ENCODE measurements at places on chromosomes 5 and 9.
A peak's percentile ranks its signal among the peaks of the same experiment; 100 is the strongest.

DNA sequence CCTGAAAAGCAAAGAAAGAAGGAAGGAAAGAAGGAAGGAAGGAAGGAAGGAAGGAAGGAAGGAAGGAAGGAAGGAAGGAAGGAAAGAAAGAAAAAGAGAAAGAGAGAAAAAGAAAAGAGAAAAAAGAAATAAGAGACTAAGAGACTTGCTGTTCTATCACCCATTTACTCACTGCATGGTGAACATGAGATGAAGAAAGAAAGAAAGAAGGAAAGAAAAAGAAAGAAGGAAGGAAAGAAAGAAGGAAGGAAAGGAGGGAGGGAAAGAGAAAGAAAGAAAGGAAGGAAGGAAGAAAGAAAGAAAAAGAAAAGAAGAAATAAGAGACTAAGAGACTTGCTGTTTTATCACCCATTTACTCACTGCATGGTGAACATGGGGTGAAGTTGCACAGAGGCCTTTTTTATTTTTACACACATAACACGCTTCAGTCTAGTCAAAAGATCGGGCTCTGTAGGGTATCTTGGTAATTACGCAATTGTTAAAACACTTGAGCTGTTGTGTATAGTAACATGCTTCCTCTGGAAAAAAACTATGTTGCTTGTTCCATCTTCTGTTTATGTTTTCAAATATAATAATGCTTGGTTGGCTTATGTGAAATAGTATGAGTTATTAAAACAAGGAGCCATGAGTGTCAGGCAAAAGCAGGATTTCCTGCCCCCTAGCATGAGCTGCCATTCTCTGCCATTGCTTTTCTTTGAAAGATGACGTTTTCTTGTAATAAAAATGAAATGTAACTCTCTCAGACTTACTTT is 119.3 kb upstream of the ZNF608 start:
- peak; percentile 26 for DNase-seq

DNA sequence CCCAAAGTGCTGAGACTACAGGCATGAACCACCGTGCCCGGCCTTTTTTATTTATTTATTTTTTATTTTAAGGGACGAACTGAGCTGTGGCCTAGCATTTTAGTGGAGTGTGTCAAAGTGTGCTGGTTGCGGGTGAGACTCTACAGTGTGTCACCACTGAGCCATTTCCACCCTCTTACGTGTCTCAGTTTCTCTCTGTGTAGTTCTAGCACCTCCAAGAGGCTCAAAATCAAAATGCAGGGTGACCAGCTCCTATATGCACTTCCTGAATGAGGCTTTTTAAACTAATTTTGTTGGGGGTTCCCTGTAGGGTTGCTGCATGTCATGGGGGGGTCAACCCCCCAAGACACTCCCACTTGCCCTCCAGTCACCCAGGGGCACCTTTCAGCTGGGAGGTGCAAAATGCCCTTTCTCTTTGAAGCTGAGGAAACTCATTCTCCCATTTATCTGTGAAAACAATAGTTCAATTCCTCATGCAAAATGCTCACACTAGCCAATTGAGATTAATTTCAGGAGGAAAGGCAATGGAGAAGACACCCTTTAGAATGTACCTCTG is 69.3 kb downstream of the COL15A1 start:
- no peak for DNase-seq

DNA sequence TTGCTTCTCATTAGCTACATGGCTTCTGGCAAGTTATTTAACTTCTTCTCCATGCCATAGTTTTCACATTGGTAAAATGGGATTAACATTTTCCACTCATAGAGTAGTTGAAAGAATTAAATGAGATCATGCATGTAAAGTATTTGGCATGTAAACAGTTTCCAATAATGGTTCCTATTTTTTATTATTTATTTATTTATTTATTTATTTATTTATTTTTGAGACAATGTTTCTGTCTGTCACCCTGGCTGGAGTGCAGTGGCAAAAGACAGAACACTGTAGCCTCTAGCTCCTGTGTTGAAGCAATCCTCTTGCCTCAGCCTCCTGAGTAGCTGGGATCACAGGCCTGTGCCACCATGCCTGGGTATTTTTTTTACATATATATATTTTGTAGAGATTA is 117.7 kb downstream of the DOCK2 start:
- no peak for DNase-seq

DNA sequence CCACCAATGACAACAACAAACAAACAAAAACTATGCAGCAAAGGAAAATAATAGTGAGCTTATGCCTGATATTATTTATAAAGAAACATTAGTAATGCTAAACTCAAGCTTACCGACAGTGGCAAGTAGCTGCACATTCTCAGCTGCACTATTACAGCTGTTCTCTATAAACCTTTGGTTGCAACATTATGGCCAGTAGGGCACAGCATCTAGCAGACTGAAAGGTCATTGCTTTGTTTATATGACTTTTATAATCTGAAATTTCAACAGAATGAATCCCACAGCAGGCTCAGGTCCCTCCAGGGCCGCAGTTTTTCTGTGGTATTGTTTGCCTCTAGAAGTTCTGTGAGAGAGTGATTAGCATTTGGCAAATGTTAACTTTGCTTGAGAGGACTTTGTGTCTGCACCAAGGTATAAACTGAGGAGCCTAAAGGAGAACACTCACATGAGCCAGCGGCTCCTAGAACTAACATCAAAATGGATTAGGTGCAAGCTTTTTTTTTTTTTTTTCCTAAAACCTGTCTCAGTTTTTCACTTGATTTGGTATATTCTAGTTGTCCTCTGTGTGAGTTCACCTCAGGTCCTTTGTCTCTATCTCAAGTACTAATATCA is 58.3 kb downstream of the IZUMO3 start:
- no peak for DNase-seq

DNA sequence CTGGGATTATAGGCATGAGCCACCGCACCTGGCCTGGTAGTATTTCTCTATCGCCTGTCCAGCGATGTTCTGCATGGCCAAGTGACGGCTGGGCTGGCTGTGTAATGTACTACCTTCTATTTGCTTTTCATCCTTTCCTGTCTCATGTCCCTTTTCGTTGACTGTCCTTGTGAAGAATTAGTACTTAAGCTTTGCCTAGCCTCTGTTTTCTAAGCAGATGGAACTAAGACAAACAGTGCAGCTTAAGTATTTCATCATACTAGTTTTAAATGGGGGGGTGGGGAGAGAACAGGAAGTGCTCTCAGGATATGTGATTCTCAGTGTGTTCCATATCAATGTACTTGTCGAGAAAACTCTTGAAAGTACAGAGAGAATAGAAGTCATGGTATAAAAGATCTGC is 31.7 kb upstream of the CCL21 start:
- peak; percentile 16 for DNase-seq

- peak; percentile 85 for DNase-seq
Measured at GRCh38 chr5:150227606-150228273, 37.9 kb downstream of the SLC6A7 start.

GRCh38 chr9:82495884-82496777 is 507.6 kb downstream of the SPATA31D1 start:
- no peak for DNase-seq

DNA sequence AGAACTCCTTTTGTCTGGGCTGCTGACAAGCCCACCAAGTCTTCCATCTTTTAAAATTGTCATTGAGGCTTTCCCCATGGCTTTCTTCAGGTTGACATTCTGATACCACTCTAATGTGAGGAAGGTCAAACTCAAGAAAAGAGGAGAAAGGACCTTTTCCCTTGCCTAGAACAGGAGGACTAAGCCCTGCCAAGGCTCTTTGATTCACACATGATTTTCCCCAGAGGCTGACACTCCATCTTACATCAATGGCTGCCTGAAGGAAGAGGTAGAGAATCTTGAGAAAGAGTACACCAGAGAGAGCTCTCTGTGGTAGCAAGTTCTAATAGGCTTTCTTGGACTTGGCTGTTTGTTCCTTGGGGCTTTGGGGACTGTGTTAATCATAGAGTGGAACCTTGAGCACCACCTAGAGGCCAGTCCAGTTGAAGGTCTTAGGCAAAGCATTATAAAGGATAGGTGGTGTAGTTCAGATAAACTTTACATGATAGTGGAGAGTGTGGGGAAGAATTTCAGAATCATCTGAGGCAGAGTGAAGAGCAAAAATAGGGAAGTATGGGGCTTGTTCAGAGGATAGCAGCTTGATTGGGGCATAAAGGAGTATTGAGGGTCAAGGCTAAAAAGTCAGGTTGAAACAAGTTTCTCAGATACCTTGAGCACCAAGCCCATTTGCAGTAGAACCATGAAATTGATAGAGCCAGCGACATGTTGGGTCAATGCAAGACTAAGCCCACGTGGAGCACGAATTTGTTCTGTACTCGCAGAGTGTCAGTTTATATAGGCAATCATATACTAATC is 36.7 kb downstream of the NDFIP1 start:
- peak; percentile 77 for DNase-seq

DNA sequence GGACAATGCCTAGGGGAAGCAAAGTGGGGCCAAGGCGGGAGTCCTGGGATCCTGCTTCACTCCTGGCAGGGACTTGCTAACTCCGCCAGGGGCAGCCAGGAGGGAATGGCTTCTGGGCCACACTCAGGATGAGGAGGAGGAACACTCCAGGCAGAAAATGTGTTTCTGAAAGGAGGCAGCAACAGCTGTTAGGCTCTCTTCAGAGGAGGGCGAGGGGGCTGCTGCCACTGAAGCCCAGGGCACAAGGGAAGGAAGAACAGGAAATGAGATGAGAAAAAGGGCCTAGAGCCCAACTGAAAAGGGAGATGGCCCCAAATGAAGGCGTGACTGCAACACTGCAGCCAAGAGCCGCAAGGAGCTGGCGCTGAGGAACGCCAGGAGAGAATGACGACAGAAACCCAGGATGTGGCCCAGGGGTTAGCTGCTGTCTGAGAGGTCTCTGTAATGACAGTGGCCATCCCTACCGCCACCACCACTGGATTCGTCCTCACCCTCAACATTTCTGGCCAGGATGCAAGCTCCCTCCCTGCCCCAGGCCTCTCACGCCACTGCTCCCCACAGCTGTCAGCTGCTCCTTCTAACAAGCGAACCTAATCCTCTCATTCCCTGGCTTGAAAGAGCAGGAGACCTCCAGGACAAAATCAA is 15.8 kb downstream of the PSMB7 start:
- no peak for DNase-seq

- DNase-seq, result no peak
Measured at GRCh38 chr5:33539212-33539611, 98.4 kb downstream of the TARS1 start.

GRCh38 chr9:112784020-112784785 is 33.6 kb downstream of the SNX30 start:
- no peak for DNase-seq

DNA sequence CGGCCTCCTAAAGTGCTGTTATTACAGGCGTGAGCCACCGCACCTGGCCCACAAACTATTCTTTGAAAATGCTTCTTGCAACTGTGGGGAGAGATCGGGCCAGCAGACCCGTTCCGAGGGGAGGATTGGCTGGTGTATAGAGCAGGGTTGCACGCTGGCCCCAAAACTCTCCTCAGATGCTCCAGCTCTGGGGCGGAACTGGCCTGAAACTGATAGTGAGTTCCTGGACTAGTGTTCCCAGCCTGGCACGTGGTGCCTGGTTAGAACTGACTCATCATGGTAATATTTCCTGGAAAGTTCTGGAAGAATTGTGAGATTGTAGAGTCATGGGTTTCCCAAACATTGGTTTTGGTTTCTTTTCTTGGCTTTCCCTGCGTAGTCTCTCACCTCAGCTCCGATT is 120.5 kb downstream of the FBXL7 start:
- no peak for DNase-seq

GRCh38 chr5:92890841-92891244 is 690.2 kb downstream of the NR2F1-AS1 start:
- DNase-seq, result no peak

DNA sequence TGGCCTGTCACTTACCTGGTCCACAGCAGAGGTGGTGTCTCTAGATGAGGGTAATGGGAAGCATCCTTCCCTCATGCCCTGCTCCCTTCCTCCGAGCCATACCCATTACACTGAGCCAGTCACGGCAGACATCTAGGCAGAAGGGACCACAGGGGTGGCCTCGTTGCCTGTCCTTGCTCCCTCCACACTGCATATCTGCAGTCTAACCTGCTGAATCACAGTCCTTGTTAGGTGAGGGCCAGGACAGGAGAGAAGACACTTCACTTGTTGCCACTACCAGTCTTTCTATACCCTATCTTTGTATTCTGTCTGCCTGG is 18.4 kb upstream of the SPINK4 start:
- DNase-seq, result no peak

DNA sequence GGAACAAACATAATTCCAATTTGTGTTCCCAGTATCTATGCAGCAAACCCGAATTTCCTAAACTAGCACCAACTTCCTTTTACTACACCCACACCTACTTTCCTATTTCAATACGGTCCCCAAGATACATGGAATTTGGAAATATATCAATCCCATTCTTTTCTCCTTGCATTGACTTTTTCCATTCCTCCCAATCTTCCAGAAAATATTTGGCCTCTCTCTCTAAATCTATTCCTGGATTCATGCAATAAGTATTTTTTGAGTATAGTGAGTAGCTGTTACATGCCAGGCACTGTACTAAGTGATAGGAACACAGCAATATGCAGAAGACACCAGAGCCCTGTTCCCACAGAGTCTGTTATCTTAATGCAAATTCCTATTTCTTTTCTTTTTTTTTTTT is 216.2 kb upstream of the PIK3R1 start:
- DNase-seq, result no peak

DNA sequence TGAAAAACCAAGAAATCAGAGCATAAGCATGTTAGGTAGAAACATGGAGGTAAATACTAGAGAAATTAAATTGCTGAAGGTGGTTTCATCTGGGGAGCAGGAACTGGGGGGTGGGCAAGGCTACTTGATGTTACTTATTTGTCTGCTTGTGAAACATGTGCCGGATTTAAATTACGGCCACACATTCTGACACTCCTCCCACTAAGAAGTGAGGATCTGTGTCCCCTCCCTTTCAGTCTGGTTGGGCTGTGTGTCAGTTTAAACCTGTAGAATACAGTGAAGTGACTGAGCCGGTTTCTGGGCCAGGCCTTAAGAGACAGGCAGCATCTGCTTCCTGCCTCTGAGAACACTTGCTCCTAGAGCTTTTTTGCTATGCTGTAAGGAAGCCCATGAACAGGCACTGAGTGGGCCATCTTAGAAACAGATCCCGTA is 2.3 kb upstream of the IARS1 start:
- no peak for DNase-seq

GRCh38 chr5:68229416-68229815 is 13.9 kb downstream of the PIK3R1 start:
- DNase-seq, result no peak

GRCh38 chr9:133347515-133347984 is 381 bp downstream of the MED22 start:
- DNase-seq, result peak; percentile 69

DNA sequence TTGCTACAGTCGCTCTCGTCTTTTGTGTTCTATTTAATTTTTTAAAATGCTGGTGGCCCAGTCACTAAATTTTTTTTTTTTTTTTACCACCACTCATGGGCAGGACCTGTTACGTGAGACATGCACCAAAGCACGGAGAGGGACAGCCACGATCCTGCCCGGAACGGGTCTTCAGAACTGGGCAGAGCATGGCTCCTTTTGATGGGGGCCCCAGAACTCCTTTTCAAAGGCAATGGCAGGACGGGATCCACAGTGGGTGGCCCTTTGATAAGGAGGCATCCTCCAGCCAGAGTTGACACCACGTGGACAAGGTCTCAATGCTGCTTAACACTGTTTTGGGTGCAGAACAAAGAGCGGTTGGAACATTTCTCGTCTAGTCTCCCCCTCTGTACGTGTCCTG is 50.0 kb downstream of the TENT4A start:
- DNase-seq, result no peak

- no peak for DNase-seq
Measured at GRCh38 chr5:73770172-73771025, 144.4 kb downstream of the ARHGEF28 start.

- DNase-seq, result peak; percentile 97
Measured at GRCh38 chr9:86766912-86767311, 180.4 kb downstream of the GAS1 start.
